ENCODE measurements at places on chromosomes 12 and 14.

DNA sequence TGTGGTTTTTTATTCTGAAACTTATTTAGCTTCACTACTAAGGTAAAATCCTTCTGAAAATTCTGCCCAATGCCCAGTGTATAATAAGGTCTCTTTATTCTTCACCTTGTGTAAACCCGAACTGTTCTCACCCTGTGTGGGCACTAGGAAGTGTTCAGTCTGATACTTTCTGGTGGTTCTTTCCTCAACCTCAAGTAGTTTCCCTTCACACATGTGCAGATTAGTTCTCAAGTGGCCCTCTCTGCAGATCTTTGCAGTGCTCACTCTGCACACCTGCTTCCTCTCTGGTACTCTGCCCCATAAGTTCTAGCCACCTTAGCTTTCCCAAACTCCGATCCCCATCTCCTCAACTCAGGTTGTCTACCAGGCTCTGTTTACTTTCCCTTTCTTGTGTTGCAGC, 61.6 kb downstream of the RAD51B start:
- no peak for DNase-seq

DNA sequence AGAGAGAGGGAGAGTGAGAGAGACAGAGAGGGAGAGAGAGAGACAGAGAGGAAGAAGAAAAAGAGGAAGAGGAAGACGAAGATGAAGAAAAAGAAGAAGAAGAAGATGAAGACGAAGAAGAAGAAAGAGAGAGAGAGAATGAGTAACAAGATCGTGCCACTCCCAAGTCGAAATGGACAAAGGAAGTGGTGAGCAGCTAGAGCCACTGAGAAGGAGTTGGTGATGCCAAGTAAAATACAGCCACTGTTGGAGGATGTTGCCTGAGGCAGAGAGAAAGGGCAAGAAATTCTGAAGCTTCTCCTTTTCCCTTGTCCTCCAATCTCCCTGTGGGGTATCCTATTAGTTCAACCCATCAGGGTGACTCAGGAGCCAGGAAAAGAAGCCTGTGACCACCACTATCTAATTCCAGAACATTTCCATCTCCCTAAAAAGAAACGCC, 12.5 kb upstream of the ANAPC5 start:
- no peak for DNase-seq

- DNase-seq = no peak
Observed at GRCh38 chr12:108801736-108802100, 55.7 kb downstream of the SSH1 start.

- no peak for DNase-seq
Observed at GRCh38 chr14:34361504-34362011, 100.5 kb downstream of the SPTSSA start.

DNA sequence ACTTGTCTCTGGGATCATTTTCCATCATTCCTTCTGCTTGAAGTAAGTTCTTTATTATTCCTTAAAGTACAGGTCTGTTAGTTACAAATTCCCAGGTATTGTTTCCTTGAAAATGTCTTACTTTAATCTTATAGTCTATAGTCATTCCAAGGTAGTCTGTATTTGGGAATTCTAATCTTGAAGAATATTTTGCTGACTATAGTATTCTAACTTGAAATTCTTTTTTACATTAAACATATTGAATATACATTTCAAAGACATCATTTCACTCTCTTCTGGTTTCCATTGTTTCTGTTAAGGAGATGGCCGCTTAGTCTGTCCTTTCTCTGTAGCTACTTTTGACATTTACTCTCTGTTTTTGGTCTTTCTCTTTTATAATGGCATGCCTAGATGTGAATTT, 399.8 kb downstream of the TMEM117 start:
- DNase-seq = no peak

GRCh38 chr12:131471271-131471905, 239.5 kb upstream of the SFSWAP start:
- DNase-seq = no peak

GRCh38 chr14:31418440-31418839, 1.9 kb downstream of the HEATR5A start:
- no peak for DNase-seq

DNA sequence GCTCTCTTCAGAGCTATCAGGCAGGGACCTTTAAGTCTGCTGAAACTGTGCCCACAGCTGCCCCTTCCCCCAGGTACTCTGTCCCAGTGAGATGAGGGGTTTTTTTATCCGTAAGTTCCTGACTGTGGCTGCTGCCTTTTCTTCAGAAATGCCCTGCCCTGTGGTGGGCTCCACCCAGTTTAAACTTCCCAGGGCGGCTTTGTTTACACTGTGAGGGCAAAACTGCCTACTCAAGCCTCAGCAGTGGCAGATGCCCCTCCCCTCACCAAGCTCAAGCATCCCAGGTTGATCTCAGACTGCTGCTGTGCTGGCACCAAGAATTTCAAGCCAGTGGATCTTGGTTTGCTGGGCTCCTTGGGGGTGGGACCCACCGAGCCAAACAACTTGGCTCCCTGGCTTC, 46.9 kb upstream of the SLC16A7 start:
- no peak for DNase-seq

DNA sequence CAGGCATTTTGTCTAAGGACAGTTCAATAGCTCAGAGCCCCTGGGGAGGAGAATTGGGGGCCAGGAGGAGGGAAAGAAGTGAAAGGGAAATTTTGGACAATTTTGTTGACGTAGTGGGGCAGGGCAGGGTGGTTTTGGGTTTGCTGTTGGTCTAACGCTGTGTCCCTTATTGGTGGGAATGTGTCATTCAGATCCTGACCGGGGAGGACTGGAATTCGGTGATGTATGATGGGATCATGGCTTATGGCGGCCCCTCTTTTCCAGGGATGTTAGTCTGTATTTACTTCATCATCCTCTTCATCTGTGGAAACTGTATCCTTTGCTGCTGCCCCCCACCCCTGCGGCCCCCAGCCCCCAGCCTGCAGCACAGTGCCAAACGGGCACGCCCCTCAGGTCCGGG, 212.1 kb upstream of the FKBP4 start:
- DNase-seq = no peak

GRCh38 chr14:79971330-79971729, 240.0 kb downstream of the DIO2 start:
- no peak for DNase-seq

DNA sequence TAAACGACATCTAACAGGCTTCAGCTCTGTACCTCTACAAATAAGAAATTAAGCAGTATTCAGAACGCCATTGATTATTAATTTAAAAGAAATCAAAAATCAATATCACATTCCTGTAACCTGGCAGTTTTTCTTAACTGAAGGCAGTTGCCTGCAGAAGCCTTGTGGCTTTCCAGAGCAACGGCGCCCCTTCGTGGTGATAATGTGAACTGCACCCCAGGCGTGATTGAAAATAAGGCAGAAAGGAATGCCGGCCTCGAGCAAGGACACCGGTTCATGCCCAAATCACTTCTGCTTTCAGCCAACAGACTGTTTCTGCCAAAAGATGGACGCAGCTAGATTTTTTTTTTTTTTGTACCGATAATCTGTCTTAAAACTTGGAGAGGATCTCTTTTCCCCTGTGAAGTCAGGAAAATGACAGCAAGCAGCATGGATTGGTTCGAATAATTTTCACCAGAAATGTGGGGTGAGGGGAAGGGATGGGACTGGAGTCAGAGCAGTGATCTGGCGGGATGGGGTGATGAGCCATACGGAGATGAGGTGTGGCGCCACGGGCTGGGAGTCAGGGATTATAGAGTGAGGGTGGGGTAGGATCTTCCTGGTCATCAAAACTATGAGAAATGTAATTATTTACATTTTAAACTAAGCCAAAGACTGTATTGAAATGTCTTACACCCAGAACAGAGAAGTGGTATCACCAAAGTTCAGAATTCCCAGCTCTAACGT, 473.0 kb downstream of the DPF3 start:
- DNase-seq = peak; percentile 62

DNA sequence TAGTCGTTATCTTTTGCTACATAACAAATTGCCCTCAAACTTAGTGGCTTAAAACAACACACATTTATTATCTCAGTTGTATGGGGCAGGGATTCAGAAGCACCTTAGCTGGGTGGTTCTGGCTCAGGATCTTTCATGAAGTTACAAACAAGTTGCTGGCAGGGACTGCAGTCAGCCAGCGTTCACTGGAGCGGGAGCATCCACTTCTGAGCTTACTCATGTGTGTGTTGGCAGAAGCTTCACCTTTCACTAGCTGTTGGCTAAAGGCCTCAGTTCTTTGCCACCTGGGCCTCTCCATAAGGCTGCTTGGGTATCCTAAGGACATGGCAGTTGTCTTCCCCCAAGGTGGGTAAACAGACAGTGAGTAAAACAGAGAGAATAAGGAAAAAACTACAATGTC, 365.7 kb downstream of the RPS29 start:
- DNase-seq = no peak

DNA sequence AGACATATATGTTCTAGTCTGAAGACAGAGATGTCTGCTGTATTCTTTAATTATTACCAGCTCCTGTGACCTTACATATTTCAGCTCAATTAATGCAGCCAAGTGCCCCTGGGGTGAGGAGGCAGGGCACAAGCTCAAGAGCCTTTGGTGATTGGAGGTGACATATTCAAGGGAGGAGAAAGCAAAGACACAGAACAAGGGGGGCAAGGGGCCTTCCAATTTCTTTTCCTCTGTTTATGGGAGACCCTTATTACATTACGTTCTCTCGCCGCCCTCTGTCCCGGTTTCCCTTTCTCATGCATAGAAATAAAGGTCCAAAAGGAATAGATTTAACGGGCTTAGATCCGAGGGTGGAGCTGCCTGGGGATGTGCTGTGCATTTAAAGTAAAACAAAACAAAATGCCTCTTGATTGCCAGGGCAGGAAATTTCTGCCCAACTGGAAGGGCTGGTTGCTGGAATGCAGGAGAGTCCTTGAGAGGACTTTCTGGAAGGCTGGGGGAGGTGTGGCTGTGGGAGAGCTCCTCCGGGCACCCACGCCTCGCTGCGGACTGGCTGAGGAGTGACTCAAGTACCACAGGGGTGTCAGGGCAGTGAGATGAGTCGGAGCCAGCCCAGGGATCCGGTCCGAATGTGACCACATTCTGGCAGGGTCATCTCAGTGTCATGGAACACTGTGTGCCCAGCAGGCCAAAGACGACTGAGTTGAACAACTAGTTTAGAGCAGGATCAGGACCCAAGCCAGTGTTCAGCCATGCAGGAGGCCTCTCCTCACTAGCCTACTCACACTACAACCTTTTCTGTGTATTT, 32.1 kb upstream of the GSG1 start:
- DNase-seq = no peak

DNA sequence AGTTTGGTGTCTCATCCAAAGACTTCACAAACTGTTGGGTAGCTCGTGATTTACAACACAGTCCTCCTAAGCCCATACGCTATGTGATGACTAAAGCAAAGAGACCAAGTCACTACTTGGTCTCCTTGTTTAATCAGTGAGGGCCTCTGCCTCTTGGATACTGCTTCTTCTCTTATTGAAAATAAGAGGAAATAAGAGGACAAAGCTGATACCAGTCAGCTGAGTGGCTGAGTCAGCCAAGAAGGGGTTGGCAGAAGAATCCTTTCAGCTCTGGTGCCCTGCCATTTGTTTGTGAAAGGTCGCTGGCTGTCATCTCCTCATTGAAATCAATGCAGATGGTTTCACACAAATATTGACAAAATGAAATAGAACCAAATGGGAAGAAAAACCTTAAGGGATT, 67.5 kb upstream of the SLC35F4 start:
- no peak for DNase-seq

DNA sequence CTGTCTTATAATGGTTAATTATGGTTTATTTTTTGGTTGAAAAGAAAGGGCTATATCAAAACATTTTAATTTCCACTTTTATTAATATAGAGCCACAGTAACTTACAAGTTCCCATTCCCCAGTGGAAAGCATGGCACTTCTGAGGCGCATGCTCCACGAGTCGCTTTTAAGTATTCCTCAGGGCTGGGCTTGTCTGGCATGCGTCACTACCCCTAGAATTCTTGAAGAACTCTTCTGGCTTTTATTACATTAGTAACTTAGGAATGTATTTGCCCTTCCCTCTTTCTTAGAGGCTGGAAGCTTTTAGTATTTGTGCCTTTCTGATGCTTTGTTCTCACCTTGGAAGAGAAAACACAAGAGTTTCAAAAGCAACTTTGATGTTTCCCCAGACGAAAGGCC, 81.1 kb downstream of the ESR2 start:
- DNase-seq = no peak

GRCh38 chr14:50844391-50844790, 13.4 kb upstream of the NIN start:
- DNase-seq = no peak

DNA sequence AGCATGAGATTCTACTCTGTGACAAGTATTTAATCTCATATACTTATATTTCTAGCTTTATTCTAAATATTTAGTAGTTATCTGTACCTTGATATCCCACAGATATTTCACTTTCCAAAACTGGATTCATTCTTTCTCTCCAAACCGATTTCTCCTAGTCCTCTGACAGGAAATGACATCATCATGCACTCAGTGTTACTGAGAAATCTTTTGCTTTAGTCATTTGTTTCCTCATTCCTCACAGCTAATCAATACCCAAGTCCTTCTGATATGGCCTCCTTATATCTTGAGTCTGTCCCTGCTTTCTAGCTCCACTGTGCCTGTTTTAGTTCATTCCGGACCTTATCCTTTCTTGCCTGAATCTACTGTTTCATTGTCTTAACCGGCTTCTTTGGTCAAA, 39.4 kb upstream of the E2F7 start:
- DNase-seq = no peak

DNA sequence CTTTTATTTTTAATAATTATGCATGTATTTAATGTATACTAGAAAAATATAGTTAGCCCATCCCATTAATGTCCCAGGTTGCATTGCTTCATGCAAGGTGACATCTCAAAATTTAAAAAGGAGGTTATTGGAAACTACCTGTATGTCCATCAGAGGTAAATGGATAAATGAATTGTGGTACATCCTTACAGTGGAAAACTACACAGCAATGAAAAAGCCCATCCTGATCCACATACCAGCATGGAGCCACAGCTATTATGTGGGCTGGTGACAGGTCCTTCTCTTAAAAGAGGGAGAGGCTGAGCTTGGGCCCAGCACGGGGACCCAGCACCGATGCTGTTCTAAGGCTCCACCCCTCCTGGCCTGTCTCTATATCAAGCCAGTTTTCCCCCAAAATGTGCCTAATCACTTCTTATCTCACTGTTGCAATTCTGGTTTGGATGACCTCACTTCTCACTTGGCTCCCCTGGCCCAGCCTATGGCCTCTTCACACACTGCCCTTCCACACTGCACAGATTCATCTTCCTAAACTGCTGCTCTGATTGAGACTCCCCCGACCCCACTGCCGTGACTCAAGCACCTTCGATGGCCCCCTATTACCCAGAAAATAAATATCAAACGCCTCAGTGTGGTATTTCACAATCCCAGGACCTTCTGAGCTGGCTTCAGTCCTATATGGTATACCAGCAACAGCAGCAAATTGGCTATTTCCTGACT, 97.1 kb upstream of the NCOR2 start:
- no peak for DNase-seq

DNA sequence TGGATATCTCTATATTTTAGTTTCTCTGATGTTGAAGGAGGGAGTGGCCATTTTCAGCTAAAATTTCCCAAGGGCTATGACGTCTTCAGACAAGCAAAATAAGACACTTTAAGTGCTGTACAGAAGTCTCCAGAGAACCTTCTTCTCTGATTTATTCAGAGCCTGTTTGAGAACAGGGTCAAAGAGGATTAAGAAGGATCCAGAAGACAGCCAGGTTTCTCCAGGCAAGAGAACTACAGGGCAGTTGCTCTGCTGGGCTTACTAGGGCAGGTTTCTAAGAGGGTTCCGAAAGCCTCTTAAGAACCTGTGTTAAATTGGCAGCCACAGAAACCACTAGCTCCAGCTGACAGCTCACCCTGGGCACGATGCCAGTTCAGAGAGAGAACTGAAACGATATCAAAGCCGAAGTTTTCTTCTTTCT, 1.2 kb downstream of the MGP start:
- DNase-seq = peak; percentile 78

- DNase-seq = no peak
Observed at GRCh38 chr12:88985011-88985410, 367.3 kb downstream of the DUSP6 start.

Measured in stimulated activated CD4-positive, alpha-beta T cell treated with anti-CD3 and anti-CD28 coated beads, Interleukin-4, amount 100 ng/mL, for 4 hours (primary cell).